Activated CD4-positive, alpha-beta T cell treated with anti-CD3 and anti-CD28 coated beads, Interleukin-2, amount 50 U/mL, for 4 hours (primary cell): ENCODE measurements at places on chromosomes 1 and 21.

- DNase-seq: no peak
Observed at GRCh38 chr1:110620686-110621085, 14.5 kb upstream of the KCNA2 start.

DNA sequence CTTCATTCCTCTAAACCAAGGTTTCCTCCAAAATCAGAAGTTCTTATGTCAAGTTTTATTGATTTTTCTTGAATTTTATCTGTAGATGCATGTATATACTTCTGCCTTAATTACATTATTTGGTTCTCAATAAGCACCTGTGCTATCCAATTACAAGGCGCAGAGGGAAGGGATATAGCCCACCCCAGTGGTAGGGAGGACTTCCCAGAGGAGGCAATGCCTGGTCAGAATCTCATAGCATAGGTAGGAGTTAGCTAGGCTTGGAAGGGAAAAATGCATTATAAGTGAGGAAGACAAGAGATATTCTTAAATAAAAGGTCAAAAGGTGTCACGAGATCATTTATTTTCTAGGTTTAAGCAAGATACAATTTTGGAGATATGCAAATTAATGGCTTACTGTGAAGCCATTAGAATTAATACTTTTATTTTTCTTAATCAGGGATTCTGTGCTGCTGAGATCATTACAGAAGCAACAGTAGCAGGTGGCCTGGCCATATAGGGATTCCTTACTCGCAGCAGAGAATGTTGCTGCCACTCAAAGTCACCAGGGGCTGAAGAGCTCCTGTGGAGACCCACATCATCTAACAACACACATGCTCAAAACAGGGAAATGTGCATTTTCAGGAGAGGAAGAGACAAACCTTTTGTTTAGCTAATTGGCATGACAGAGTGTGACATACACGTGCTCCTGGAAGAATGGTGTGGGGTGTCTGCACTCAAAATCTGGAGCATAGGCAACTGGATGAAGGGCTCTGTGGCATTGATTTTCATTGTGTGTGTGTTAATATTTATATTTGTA, 178.3 kb downstream of the ATG4C start:
- no peak for DNase-seq

GRCh38 chr1:203280061-203280460, 25.3 kb upstream of the BTG2 start:
- no peak for DNase-seq

GRCh38 chr1:62128745-62129144, 65.9 kb upstream of the L1TD1 start:
- DNase-seq: no peak

DNA sequence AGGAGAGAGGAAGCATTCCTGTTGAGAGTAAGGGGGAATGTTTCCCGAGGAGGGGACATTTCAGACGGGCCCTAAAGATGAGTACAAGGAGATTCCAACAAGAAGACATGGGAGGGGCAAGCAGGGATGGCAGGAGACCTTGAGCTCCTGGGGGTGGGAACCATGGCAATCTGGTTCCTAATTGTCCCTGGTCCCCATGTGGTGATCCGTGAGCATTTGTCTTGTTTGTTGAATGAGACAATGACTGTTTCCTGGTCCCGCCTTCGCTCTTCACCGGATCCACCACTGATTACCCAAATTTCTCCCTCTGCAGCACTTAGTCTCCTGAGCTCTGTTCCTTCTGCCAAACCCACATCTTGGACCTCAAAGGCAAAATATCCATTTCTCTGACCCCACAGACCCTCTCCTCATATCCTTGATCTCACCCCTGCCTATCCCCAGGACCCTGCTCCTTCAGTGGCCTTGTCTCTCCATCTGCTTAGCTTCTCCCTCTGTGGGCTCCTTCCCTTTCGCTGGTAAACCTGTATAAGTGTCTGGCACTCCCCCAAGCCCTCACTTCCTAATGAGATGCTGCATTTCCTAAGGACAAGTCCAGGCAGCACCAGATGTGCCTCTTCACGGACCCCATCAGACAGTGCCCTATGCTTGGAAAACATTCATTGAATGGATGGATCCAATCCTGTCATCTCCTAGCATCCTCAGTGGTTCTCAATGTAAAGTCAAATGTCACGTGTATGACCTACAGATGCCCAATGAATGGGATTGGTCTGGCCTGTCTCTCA, 8.3 kb upstream of the CSF1 start:
- no peak for DNase-seq

GRCh38 chr1:99786751-99787501, 20.5 kb upstream of the FRRS1 start:
- DNase-seq: no peak

DNA sequence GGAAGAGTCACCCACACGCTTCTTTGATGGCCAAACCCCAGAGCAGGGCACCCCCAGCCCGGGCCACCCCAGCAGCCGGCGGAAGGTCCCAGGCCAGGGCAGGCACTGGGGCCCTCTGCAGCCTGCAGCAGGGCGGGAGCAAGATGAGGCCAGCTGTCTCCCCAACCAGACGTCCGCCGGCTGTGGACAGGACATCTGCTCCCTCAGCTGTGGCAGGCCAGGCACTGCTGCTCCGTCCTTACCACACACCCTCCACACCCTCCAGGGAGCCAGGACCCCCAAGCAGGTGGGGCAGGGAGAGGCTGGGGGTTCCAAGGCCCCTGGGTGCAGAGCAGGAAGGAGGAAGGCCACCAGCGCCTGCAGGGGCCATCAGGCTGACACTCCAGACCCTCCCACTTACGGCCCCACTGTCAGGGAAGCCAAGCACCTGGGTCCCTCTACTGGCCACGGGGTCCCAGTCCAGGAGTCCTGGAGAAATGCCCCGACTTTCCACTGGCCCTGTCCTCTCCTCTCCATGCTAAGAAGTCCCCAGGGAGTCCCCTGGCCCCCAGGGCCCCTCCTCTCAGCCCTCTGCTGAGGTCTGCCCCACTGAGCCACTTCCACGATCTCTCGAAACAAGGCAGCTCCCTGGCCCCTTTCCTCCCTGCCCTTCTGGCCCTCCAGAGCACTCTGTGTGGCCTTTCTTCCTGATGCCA, 5.6 kb downstream of the WNT9A start:
- no peak for DNase-seq

- DNase-seq: no peak
Observed at GRCh38 chr1:156498432-156499193, 2.0 kb downstream of the MEF2D start.

GRCh38 chr1:170734412-170735175, 70.7 kb downstream of the PRRX1 start:
- no peak for DNase-seq

GRCh38 chr1:19442154-19443096, 42.9 kb downstream of the CAPZB start:
- DNase-seq: no peak

DNA sequence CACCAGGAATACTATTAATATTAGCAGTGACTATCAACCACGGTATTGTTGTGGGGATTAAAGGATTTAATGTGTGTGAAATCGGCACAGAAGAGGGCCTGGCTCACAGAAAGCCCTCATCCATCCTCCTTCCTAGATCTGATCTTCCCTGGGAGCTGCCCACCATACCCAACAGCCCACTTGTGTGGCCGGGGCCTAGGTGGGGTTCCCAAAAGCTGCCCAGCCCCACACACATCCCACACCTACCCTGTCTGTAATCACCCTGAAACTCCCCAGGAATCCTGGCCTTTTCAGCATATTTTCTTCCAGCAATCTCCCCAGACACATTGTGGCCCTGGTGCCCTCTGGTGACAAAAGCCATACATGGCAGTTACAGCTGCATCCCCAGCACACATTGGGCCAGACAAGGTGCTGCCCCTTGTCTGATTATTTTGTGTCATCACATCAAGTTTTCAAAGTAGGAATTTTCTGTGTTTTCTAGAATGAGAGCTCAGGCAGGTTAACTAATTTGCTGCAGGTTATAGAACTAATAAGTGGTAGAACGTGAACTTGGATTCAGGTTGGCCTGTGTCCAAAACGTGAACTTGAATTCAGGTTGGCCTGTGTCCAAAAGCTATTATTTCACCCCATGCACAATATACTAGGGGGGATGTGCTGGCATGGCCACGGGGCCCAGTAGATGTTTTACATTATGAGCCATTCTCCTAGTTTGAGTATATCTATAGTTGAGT, 5.3 kb upstream of the SLC6A9 start:
- DNase-seq: peak; percentile 65

GRCh38 chr1:226419284-226420029, 11.6 kb upstream of the PARP1 start:
- DNase-seq: no peak

- DNase-seq: no peak
Observed at GRCh38 chr21:41894511-41894910, 15.4 kb upstream of the PRDM15 start.

DNA sequence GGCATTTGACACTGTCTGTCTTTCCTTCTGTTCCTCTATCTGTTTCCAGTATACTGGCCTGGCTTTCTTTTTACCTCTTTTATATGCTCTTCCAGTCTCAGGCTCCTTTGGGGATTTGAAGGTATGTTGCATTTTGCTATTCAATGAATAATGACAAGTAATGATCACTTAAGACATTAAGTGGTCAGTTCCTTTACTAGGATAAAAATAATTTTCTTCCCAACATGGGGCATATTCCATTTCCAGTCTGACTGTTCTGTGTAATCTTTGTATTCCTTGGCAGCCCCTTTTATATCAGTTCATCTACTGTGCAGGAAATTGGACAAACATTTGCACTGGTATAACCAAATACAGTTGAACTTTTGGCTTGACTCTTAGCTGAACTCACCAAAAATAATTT, 15.6 kb downstream of the METTL18 start:
- DNase-seq: no peak

DNA sequence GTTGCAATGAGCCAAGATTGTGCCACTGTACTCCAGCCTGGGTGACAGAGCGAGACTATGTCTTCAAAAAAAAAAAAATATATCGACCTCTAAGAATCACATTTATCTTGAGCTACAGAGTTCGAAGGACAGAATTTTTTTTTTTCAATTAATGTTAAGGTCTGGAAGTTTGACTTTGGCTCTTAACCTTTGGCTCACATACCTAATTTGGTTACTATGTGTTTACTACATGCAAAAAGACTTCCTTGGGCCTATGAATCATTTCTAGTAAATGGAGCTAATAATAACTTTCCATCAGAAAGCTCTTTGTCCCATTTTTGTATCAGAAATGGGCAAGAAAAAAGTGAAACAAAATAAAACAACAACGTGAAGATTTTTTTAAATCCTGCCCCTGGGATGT, 351.2 kb downstream of the SMYD3 start:
- no peak for DNase-seq

DNA sequence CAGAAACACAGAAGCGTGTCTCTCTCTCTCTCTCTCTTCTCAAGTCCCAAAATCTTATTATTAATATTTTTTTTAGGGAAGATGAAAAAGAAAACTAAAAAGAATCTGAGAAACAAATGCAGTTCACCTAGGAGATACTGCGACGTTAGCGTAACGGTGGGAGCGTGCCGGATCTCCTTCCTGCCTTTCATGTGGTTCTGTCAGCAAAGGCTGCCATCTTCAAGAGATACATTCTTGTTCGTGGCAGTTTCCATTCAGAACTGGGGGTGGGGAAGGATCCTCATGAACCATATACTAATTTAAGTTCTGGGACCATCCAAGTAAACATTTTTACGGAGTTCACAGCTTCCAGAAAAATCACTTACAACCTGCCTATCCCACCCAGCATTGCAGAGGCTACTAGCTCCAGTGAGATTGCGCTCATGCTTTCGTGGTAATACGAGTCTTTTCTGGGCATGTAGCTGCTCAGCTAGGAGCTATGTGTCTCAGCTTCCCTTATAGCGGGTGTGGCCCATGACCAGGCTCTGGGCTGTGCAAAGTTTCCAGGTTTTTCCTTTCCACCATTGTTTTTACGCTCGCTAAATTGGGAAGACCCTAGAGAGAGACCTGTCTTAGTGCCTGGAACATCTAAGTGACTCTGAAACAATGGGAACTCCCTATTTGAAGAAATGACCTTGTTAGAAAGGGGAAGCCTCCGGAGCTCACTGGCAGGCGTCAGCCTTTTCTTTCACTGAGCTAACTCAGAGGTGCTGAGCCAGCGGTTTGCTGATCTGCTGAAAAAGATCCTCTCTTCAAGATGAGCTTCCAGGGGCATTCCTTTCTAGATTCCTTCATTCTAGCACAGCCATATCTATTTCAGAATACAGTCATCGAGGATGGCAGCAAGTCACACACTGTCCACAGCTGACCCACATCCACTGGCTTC, 17.3 kb downstream of the SLAMF1 start:
- peak; percentile 63 for DNase-seq

- no peak for DNase-seq
Observed at GRCh38 chr1:234559152-234559901, 50.7 kb downstream of the IRF2BP2 start.

- no peak for DNase-seq
Observed at GRCh38 chr1:67530071-67530470, 99.9 kb upstream of the SERBP1 start.

- DNase-seq: no peak
Observed at GRCh38 chr1:87151500-87152421, 176.9 kb upstream of the LMO4 start.

DNA sequence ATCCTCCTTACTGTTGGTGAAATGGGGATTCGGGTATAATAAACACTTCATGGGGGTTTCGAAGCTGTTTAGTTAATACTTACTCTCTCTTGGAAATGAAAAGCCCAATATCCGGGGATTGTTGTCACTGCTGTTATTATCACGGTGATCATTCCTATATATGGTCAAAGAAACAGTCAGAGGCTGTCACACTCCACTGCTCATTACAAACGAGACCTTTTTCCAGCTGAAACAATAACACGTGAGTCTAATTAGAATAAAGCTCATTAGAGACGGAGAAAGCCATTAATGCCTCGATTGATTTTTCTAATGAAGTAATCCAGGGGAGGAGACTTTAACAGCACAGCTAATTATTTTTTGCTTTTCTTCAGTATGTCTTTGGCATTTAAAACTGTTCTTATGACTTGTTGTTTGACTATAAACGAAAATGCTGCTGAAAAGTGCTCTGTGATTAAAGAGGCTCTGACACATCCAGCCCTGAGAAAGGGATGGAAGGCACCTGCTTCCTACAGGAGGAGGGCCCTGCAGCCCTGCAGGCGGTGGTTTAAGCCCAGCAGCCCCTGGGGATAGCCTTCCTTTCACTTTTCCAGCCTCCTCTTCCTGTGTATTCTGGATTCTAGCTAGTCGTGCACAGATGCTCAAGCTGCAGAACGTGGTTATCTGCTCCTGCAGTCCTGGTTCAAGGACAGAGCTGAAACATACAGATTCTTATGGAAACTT, 143.6 kb downstream of the EDEM3 start:
- DNase-seq: no peak

DNA sequence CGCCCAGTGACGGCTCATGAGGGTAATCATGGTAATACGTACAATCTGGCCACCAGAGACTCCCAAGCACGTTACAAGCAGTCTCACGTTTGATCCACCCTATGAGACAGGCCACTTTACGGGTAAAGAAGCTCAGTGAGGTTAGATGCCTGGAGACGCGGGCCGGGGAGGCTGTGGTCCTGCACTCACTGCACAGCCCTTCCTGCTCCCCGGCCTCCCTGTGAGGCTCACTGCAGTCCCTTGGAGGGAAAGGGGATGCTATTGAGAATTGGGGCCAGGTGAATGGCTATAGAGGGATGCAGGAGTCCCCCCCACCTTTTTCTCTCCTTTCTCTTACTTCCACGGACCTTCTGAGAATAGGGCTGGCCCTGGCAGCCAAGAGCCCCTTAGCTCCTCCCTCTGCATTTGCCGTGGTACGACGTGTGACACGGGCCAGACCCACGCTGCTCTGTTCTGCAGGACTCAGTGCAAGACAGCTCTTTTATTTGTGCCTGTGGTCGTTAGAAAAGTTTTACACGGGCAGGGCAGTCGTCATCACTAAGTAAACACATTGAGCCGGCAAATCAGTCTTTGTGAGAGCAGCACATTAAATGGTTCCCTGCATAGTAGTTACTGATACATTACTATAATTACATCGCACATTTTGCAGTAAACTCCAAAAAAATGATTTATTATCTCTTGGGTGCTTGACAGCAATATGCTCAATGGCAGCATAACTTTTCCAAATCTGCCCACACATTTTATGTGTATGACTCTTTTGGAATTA, 18.8 kb downstream of the KIF26B start:
- no peak for DNase-seq
